Cardiac fibroblast (primary cell): ENCODE measurements at places on chromosomes 2 and 18.

DNA sequence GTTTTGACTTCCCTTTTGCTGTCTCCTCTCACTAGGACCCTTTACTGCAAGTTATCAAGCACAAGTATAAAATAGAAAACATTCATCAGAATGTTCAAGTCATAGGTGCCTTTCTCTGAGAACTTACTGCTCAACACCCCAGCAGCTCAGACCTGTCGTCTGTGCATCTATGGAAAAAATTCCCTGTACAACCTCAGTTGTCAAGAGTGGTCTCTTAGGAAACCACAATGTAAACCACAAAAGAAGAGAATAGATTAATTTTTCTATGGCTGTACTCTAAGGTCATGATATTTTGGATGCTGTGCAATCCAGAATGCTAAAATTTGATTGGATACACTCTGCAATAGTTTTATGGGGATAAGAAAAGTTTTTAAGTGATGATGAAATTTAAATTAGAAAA is 84.1 kb downstream of the RBMS1 start:
- peak; percentile 73 for DNase-seq

- DNase-seq: no peak
These were observed 232.0 kb downstream of the LDLRAD4 start for GRCh38 chr18:13450289-13451212.

DNA sequence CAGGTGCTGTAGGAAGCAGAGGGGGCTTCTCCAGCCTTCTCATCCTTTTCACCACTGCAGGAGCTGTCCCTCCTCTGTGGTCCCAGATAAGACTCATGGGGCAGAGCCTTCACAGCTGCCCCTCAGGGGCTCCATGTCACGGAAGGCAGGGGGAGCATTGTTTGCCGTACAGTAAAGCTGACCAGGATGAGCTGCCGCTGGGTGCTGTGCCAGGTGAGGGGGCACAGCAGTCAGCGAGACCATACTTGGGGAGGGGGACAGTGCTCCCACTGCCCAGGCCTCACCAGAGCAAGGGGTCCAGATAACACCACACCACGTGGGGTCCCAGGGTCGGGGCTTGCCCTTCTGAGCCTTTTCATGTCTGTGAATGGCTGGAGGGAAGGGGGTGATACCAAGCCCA is 46.3 kb downstream of the PLEKHB2 start:
- no peak for DNase-seq

DNA sequence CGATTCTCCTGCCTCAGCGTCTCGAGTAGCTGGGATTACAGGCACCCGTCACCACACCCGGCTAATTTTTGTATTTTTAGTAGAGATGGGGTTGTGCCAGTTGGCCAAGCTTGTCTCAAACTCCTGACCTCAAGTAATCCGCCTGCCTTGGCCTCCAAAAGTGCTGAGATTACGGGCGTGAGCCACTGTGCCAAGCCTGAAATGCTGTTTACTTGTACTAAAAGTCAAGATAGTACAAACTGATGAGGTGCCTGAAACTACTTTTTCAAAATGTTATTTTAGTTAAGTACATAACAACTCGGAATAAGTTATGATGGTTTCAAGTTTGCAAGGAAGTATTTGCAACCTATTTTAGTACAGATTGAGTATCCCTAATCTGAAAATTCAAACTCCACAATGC is 85.7 kb downstream of the CEP192 start:
- DNase-seq: no peak
